Activated effector memory CD4-positive, alpha-beta T cell treated with anti-CD3 and anti-CD28 coated beads, Interleukin-2, amount 50 U/mL, for 16 hours (primary cell): ENCODE measurements at places on chromosomes 7 and 10.

DNA sequence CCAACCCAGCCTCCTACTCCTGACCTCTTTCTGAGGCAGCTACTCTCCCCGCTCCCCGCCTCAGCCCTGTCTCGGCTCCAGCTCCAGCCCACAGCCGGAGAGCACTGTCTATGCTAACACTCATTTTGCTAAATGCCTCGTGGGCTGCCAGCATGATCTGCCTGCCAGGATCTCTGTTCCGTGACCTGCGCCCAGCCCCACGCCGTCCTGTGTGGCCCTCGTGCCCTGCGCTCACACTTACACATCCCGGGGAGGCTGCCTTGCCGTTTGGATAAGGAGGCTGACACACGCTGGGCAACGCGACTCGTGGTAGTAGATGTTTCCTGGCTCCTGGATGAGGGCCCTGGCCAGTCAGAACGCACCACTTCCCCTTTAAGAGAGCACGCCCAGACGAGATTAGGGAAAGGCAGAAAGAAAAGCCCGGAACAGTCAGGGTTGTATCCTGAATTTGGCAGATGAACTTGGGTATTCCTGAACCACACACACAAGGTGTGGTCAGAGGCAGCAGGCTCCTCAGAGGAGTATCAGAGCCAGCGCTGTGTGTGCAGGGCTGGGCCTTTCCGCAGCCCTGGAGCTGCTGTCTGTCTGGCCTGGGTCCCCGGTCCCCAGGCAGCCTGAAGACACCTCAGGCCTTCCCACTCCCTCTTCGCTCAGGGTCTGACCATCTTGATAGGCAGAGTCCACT is 97.7 kb upstream of the EFCAB10 start:
- DNase-seq: peak; percentile 72

- DNase-seq: no peak
Observed at GRCh38 chr10:38025283-38025682, 14.8 kb downstream of the ZNF33A start.

DNA sequence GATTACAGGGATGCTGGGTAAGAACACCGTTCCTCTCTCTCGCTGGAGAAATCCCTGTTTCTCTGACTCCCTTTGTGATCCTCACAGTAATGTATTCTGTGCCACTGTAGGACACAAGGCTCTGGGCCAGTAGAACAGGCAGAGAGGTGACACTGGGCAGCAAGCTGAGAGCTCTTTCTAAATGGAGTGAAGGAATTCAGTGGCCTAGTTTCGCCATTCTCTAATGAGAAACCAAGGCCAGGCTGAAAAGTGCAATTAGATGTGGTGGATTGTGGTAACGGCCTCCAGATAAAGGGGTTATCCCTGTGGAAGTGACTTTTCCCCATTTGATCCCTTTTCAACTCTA is 12.8 kb downstream of the KCTD7 start:
- no peak for DNase-seq

DNA sequence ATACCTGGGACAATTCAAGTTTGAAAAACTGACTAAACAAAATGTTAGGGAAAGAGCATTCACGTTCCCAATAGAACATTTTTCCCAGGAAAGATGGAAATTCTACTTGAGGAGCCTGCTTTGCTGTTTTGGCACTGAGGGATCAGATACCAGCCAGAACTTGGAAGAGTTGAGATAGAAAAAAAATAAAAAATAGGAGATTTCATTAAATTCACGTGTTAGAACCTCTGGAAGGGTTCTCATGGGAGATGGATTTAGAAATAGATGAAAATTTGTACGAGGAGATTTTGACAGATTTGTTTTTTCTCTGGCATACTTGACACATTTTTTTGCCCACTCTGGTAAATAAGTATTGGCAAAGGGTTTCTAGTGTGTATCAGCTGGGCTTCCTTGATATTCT is 63.7 kb downstream of the CELF2 start:
- DNase-seq: no peak

DNA sequence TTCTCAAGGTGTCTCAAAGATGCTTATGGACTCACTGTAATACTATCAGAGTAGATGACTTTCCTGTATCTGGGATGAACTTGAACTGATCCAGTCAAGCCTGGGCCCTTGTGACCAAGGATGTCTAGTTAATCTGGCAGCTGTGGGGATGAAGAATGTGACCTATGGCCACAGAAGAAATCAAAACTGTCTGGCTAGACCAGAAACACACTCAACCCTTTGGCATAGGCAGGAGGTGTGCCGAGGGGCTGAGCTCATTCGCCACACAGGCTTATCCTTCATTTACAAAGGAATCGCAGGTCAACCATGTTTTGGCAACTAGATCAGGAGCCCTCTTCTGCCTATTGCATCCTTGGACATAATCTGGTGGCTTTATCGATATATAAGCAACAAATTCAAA is 110.6 kb downstream of the ATXN7L1 start:
- DNase-seq: peak; percentile 43

GRCh38 chr10:79328737-79329504 is 18.3 kb upstream of the PPIF start:
- no peak for DNase-seq

DNA sequence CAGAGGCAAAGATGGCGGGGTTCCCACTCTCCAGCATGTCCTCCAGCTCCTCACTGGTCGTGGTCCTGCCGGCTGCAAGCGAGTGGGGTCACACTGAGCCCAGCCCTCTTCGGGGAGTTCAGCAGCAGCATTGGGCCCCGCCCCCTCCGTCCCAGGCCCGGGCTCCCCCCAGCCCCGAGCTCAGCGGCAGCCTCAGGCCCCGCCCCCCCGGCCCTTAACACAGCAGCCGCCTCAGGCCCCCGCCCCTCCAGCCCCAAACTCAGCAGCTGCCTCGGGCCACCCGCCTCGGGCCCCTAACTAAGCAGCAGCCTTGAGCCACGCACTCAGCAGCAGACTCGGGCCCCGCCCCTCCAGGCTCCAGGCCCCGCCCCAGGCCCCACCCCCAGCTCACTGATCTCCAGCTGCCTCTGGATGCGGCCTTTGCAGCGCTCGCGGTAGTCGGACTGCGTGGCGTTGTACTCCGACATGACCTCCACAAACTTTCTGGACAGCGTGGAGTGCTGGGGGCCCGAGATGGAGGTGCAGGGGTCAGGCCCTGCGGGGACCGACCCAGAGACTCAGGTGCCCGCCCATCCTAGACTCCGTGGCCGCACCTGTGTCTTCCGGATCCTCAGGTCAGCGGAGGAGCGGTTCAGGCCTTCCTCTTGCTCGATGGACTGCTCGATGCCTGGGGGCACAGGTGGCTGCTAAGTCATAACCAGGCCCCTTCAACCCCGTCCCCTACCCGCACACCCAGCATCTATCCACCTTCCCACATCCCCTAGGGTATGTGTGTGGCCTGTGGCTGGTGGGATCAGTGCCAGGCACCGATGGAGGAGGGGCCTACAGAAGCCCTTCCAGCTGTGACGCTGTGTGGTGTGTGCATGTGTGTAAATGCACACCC is 15.5 kb downstream of the STX1A start:
- DNase-seq: peak; percentile 71

GRCh38 chr7:111029574-111030251 is 61.2 kb upstream of the LRRN3 start:
- DNase-seq: no peak

GRCh38 chr7:3892157-3892556 is 591.1 kb downstream of the SDK1 start:
- DNase-seq: no peak

GRCh38 chr7:114979803-114980507 is 58.1 kb downstream of the MDFIC start:
- no peak for DNase-seq

DNA sequence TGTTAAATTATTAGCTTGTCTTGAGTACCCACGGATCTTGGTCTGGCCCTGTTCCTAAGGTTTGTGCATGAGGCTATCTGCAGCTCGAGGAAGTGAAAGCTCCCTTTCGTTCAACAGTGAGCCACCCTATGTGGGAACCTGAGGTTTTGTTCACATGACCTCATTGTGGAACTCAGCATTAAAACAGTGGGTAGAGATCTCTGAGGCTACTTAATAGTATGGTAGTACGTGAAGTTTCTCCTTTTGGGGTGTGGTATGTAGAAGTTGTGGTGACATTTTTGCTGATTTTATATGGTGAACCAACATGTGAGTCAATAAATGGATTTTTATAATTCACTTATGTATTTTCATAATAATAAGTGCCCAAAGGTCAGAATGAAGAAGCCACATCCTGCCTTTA is 252.7 kb upstream of the FERD3L start:
- no peak for DNase-seq

DNA sequence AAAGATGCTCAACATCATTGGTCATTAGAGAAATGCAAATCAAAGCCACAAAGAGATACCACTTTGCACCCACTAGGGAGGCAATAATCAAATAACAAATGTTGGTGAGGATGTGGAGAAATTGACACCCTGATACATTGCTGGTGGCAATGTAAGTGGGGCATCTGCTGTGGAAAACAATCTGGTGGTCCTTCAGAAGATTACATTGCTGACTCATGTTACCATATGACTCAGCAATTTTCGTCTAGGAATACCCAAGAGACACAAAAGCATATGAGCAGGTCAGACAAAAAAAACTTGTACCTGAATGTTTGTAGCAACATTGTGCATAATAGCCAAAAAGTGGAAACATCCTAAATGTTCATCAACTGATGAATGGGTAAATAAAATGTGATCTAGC is 4.9 kb upstream of the CLDN3 start:
- DNase-seq: no peak

DNA sequence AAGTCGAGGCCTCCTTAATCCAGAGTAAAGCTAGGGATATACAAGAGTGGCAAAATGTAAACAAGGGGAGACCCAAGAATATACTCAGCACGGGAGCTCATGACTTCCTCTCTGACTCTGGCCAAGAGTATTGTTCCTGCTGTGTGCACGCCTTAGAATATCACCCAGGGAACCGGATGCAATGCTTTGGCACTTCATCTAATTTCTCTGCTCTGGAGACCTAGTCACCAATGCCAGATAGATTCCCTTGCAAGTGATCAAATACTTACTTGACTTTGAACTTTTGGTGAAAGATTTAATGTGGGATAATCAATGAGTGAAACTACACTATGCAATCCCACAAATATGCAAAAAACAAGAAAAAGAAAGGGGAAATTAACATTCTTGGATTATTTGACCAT is 695.5 kb downstream of the INHBA start:
- DNase-seq: no peak

DNA sequence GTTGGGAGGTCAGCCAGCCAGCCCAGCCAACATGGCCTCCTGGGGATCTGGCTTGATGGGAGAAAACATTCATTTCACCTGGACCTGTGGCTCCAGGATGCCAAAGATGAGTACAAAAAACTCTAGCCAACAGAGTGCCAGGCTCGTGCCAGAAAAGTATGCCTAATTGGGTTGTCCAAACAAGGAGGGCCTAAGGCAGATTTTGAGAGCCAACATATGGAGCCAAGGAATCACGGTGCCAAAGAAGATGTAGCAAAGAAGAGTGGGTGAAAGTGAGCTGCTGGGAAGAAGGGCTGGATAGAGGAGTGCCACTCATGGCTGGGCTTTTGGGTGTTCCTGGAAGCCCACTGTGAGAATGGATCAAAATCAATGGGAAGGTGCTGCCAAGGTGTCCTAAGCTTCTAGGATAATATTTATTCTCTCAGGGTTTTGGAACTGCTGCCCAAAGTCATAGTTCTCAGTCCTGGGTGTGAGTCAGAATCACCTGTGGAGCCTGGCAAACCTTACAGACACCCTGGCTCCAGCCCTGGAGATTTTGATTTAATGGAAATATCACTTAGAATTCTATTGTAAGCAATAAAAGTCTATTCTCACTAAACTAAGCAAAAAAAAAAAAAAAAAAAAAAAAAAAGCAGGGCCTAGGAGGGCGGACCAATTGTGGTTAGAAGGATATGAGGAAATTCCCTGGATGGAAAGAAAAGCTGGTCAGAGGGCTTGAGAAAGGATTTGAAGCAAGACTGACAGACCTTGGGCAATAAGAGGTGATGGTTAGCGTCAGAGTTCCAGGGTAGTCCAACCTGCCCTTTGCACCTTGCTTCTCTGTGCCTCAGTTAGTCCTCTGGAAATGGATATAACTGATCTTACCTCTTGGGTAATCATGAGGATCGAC is 182.2 kb upstream of the PRR15 start:
- DNase-seq: no peak

DNA sequence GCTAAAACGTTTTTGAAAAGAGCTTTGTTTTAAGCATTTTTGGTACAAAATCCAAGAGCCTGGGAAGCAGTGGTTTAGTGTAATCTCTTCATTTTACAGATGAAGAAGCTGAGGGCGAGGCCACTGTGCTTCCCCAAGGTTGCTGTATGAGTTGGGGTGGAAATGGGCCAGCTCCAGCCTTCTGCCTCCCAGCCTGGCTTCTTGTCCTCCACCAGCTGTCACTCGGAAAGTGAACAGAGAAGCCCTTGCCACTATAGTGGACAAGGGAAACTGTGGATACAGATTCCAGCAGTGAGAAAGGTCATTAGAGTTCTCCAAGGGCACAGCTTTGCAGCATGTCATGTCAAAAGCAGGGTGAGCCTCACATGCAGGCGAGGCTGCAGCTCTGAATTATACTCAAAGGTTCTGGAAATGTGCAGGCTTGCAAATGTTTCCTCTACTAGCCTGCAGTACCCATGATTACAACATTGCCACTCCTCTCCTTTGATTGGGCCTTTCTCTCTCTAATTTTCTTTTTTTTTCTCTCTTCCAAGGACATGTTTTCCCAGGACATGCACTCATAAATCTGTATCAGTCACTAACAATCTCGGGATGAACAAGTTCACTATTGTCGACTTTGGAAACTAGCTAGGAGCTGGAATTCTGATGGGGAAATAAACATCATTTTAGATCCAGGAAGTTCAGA is 33.0 kb downstream of the BAMBI start:
- DNase-seq: no peak

GRCh38 chr10:89295597-89295996 is 6.2 kb upstream of the IFIT2 start:
- DNase-seq: no peak

GRCh38 chr10:119282446-119282845 is 75.1 kb downstream of the GRK5 start:
- DNase-seq: no peak

- DNase-seq: peak; percentile 56
Observed at GRCh38 chr7:150945853-150946420, 32.2 kb downstream of the KCNH2 start.

GRCh38 chr7:131482800-131483199 is 73.6 kb downstream of the PODXL start:
- DNase-seq: no peak

- DNase-seq: no peak
Observed at GRCh38 chr10:21208666-21209316, 311.7 kb upstream of the NEBL start.

GRCh38 chr7:129501760-129502707 is at the start of gene SMKR1:
TSS of gene SMKR1 (plus strand) at chr7:129502531. CDS start at chr7:129502825, 294 bp downstream.
- DNase-seq: peak; percentile 97

GRCh38 chr10:33524966-33525365 is 190.5 kb upstream of the NRP1 start:
- no peak for DNase-seq

- no peak for DNase-seq
Observed at GRCh38 chr7:37669818-37670217, 13.7 kb upstream of the GPR141 start.

DNA sequence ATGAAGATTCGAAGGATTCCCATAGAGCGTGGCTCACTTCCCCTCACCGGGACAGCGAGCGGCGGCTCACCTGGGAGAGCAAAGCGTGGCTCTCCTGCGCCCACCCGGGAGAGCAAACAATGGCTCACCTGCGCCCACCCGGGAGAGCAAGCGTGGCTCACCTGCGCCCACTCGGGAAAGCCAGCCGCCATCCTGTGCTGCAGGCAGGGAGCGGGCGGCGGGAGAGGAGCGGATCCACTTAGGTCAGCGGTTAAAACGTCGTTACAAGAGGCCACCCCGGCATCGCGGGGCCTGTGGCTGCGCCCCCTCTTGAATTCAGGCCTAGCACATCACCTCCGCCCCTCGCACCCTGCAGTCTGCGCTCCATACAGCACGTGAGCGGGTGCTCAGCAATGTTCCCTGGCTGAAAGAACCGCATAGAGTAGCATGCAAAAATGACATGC is 461 bp upstream of the FIGNL1 start:
- peak; percentile 69 for DNase-seq
